ENCODE measurements at places on chromosomes 7 and 10.

DNA sequence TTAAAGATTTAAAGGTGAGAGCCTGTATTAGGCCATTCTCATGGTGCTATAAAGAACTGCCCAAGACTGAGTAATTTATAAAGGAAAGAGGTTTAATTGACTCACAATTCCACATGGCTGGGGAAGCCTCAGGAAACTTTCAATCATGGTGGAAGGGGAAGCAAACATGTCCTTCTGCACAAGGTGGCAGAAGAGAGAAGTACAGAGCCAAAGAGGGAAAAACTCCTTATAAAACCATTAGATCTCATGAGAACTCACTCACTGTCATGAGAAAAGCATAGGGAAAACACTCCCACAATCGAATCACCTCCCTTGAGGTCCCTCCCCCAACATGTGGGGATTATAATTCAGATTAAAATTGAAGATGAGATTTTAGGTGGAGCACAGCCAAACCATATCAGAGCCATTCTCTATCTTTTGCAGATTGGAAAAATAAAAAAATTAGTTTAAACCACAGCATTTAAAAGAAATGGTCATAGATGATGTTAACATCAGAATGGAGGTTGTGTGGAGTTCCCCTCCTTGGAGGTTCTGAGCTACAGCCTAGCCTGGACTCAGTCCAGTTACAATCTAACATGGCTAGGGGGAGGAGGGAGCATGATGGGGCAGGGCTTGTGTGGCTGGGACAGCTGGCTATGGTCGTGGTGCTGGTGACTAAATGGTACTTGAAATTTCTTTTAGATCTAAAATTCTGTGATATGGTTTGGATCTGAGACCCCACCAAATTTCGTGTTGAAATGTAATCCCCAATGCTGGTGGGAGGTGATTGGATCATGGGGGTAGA lies 33.1 kb downstream of the GSTO2 start:
- no peak for DNase-seq

GRCh38 chr10:130218181-130218641 lies 82.0 kb downstream of the GLRX3 start:
- DNase-seq = no peak

DNA sequence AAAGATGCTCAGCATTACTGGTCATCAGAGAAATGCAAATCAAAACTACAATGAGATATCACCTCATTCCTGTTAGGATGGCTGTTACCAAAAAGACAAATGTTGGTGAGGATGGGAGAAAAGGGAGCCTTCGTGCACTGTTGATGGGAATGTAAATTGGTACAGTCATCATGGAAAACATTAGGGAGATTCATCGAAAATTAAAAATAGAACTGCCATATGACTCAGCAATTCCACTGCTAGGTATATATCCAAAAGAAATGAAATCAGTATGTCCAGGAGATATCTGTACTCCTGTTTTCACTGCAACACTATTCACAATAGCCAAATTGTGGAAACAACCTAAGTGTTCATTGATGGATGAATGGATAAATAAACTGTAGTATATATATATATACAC lies 228.1 kb downstream of the ACTR3B start:
- DNase-seq = no peak

DNA sequence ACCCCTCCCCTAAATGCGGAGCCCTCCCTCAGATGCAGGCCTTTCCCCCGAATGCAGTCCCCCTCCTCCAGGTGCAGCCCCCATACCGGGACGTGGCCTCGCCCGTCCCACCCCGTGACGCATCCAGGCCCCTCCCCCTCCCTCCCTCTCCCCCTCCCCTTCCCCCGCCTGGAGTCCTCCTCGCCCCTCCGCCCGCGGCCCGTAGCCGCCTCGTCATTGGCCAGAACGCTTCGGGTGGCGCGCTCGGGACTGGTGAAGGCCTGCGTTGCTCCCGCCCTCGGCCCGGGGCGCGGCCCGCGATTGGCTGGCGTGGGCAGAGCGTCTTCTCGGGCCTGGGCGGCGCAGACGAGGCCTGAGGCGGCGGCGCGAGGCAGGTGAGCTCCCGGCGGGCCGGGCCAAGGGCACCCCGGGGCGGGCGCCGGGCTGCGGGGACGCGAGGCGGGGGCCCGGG lies 16.0 kb upstream of the SUN1 start:
- peak; percentile 96 for DNase-seq

GRCh38 chr10:22315455-22316285 lies 518 bp upstream of the COMMD3 start:
- DNase-seq = no peak

- no peak for DNase-seq
Observed at GRCh38 chr10:7152982-7153381, 257.9 kb downstream of the SFMBT2 start.

DNA sequence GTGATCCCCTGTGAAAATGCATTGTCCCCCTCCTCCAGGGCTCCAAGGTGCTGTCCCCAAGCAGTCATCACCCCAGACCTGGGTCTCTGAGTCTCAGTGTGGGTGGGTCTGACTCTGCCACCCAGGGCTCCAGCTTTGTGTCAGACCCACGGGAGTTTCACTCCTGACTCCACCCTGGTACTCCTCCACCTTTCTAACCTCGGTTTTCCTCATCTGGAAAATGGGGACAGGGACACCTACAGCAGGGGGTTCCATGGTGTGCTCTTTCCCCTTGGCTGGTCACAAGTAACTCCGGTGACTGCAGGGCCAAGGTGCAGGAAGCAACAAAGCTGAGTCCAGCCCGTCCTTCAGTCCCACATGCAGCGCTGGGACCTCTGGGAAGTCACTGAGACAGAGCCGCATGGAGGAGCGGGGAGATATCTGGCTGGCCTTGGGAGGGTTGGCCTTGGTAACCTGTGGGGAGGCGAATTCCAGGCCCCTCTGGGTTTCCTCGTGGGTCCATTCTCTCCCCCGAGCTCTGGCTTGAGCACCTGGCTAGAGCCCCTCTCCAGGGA lies 41.8 kb upstream of the RABGEF1 start:
- no peak for DNase-seq

GRCh38 chr7:92276460-92276864 lies 30.7 kb downstream of the ANKIB1 start:
- DNase-seq = no peak

GRCh38 chr10:130513686-130514476 lies 377.7 kb downstream of the GLRX3 start:
- no peak for DNase-seq

GRCh38 chr10:60820093-60820754 lies 41.9 kb downstream of the CDK1 start:
- DNase-seq = no peak

DNA sequence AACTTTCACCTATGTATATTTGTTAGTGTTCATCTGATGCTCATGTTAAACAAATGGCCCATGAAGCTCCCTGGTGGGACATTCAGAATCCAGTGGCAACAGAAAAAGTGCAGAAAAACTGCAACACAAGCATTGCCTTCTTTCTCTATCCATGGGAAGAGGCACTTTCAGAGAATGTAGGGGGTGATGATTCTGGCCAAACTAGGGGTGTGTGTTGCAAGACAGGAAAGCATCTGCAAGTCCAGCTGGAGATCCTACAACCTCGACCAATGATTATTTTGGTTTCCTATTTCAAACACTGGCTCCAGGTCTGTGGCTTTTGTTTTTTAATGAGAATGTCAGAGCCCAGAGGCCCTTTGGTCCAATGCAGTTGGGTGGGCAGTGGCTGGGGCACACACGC lies 198.7 kb downstream of the CXCL12 start:
- DNase-seq = no peak

- DNase-seq = no peak
Observed at GRCh38 chr7:82204694-82205093, 238.9 kb downstream of the CACNA2D1 start.

DNA sequence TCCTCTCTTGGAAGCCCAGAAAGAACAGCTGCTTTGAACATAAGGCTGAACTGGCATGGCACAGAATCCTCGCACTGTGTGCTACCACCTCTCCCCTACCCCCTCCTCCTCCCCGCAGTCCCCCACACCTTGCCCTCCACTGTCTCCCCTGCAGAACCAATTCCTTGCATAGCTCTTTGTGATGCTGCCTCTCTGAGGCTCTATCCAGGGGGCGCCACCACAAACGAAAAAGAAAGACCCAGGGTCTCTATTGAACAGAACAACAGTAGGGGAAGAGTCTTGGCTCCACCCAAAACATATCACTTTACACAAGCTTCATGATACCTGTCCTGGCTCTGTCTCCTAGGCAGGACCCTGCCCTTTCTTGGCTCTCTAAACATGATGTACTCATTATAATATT lies 26.2 kb upstream of the EBLN1 start:
- no peak for DNase-seq

- DNase-seq = no peak
Observed at GRCh38 chr7:134847851-134848588, 68.6 kb downstream of the CALD1 start.

- no peak for DNase-seq
Observed at GRCh38 chr10:33335551-33335800, 1.0 kb upstream of the NRP1 start.

- no peak for DNase-seq
Observed at GRCh38 chr10:128516180-128516579, 390.0 kb upstream of the MKI67 start.

DNA sequence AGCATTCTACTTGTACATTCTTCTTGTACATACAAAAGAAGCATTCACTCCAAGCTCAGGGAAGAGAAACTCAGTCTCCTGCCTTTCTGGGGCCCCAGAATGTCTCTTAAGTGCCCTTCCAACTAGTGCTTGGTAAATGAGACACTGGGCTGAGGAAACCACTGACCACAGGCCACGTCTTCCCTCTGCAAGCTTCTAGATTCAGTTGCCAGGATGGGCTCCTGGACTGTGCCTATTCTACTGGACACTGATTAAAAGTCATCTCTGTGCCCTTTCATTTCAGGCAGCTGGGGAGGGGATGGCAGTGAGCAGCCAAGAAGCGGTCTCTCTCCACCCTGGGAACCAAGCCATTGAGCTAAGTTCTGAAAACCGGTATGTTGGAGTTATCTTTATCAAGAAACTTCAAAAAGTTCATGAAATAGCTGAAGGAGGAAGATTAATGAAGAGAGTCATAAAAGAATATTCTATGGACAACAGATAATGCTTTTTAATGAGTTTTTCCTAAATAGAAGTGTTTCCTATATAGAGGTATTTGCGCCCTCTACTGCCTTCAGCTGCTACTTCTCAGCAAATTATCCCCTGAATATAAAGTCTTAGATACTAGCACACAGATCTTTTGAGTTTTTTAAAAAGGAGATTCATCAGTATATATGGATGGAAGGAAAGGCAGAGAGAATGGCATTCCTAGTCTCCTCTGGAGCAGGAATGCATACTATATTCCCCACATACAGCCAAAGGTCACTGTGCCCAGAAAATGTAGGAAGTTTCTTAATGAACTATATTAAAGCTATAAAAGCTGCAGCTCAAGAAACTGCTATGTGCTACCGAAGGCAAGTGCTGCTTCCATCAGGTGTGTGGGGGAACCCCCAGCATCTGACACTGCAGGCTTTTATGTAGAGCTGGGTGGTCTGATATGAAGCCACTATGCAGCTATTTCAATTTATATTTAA lies 8.4 kb upstream of the IFIT1B start:
- peak; percentile 20 for DNase-seq

GRCh38 chr7:117241088-117241487 lies 81.8 kb downstream of the WNT2 start:
- DNase-seq = no peak

GRCh38 chr10:33126742-33127141 lies 168.7 kb upstream of the ITGB1 start:
- DNase-seq = peak; percentile 40

GRCh38 chr7:47248797-47249196 lies 333.1 kb downstream of the TNS3 start:
- no peak for DNase-seq

- no peak for DNase-seq
Observed at GRCh38 chr7:98294798-98295382, 13.4 kb downstream of the BRI3 start.

DNA sequence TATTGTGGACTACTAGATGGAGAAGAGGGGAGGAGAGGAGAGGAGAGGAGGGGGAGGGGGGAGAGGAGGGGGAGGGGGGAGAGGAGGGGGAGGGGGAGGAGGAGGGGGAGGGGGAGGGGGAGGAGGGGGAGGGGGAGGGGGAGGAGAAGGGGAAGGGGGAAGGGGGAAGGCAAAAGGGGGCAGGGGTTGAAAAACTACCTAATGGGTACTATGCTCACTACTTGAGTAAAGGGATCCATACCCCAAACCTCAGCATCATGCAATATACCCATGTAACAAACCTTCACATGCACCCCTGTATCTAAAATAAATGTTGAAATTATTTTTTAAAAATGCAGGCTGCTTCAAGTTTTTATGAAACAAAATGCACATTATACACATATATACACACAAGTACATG lies 15.1 kb upstream of the LMOD2 start:
- no peak for DNase-seq

GRCh38 chr10:98365406-98366061 lies 49.4 kb downstream of the PYROXD2 start:
- DNase-seq = no peak

GRCh38 chr10:130660266-130660665 lies 524.1 kb downstream of the GLRX3 start:
- DNase-seq = no peak

- DNase-seq = no peak
Observed at GRCh38 chr10:44244745-44245600, 139.9 kb downstream of the CXCL12 start.

- DNase-seq = peak; percentile 8
Observed at GRCh38 chr10:15254808-15255648, 86.5 kb upstream of the NMT2 start.

DNA sequence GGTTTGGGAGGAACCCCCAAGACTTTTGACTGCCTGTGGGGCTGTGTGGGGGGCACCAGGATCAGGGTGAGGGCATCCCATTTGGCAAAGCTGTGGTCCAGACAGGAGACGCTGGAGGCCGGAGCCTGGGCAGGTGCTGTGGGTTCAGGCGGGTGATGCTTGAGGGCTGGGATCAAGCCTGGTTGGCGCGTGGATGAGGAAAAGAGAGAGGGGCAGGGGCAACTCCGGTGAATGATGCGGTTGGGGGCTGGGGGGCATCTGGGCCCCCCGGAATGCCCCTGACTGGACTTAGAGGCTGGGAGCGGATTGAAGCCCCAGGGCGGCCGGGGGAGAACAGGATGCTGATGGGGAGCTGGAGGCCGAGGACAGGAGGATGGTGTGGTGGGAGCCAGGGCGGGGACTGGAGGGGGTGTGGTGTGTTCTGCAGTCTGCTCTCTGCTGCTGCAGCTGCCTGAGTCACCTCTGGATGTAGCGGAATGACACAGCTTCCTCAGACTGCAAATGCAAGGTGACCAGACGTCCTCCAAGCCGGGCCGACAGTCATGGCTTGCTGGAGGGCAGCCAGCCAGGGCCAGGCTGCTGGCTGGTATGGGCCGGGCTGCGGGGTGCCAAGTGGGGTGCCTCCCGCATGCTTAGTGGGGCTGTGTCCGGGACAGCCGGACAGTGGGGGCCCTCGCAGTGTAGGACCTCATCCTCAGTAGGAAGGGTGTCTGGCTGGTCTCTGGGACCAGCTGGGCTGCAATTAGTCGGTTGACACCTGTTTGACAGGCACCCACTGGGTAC lies 3.2 kb downstream of the MAFK start:
- DNase-seq = peak; percentile 36

- DNase-seq = no peak
Observed at GRCh38 chr7:7428806-7429205, 106.9 kb downstream of the COL28A1 start.

GRCh38 chr10:68084469-68084868 lies 9.4 kb upstream of the HERC4 start:
- DNase-seq = no peak
